ENCODE measurements at places on chromosomes 13 and 19.

- DNase-seq, result no peak
These were observed 7.4 kb downstream of the SLC35E1 start for GRCh38 chr19:16564842-16565241.

- DNase-seq, result no peak
These were observed 49.9 kb downstream of the SMAD9 start for GRCh38 chr13:36870050-36870692.

DNA sequence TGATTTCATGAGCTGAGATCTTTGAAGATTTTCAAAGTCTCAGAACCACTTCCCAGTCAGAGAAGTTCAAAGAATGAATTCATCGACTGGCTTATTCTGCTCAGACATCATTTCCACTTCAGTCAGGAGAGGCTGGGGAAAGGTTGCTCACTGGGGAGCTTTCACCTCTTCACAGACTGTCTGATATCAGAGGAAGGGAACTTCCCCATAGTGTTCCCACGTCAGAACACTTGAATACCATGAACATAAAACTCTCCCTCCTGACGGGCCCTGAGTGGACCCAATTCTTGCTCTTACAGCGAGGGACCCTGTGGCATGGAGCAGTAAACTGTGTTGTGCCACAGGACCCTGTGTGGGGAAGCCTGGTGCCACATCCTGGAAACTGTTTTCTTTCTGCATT, 492.6 kb downstream of the COG6 start:
- DNase-seq, result no peak

- DNase-seq, result no peak
These were observed 120.1 kb downstream of the DNAJC3 start for GRCh38 chr13:95797016-95797415.

- DNase-seq, result no peak
These were observed 2.6 kb upstream of the MCEMP1 start for GRCh38 chr19:7674010-7675005.

- no peak for DNase-seq
These were observed 9.9 kb upstream of the FUT5 start for GRCh38 chr19:5880196-5880595.

DNA sequence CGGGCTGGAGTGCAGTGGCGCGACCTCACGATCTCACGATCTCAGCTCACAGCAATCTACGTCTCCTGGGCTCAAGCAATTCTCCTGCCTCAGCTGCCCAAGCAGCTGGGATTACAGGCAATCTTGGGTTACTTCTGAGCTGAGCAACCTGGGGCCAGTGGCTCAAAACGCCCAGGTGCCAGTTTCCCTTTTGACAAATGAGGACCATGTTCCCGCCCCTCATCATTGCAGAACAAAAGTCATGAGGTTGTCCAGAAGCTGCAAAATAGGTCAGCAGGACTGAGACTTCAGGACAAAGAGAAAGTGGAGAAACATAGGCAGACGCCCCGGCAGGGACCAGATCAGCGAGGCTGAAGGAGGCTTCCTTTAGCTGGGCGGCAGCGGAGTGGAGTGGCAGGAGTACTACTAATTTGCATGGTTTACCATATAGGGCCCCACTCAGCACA, 3.3 kb upstream of the ADGRE5 start:
- DNase-seq, result no peak

DNA sequence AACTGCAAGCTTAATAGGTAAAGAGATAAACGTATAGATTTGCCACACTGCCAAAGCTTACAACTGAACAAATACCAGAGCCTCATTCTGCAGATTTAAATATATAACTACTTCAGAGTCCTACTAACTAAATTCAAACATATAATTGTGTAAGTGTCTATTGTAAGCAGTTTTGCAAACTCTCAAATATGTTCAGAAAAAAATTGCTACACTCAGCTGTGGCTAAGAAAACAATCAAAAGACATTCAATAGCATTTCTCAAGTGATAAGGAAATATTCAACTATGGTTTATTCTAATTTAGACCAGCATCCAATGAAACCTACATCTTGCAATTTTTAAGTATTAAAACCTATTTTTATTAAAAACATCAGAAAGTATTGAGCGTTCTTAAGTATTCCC, 202.4 kb downstream of the KCTD12 start:
- DNase-seq, result no peak

DNA sequence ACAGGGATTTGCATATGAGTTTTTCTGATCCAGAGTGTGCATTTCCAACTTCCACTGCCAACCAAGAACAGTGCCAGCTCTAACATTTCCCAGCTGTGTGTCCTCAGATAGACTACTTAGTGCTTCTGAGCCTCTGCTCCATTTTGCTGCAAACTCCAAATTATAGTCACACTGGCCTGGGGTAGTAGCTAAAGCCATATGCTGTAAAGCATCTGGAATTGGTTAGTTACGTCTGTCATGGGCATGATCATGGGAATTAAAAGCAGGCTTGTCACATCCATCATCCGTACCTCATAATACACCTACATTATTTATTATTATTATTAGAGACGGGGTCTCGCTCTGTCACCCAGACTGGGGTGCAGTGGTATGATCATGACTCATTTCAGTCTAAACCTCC, 7.1 kb downstream of the ELAVL3 start:
- DNase-seq, result no peak

DNA sequence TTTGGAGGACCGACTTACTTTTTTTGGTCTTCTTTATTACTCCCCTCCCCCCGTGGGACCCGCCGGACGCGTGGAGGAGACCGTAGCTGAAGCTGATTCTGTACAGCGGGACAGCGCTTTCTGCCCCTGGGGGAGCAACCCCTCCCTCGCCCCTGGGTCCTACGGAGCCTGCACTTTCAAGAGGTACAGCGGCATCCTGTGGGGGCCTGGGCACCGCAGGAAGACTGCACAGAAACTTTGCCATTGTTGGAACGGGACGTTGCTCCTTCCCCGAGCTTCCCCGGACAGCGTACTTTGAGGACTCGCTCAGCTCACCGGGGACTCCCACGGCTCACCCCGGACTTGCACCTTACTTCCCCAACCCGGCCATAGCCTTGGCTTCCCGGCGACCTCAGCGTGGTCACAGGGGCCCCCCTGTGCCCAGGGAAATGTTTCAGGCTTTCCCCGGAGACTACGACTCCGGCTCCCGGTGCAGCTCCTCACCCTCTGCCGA, 409 bp downstream of the FOSB start:
- DNase-seq, result no peak

DNA sequence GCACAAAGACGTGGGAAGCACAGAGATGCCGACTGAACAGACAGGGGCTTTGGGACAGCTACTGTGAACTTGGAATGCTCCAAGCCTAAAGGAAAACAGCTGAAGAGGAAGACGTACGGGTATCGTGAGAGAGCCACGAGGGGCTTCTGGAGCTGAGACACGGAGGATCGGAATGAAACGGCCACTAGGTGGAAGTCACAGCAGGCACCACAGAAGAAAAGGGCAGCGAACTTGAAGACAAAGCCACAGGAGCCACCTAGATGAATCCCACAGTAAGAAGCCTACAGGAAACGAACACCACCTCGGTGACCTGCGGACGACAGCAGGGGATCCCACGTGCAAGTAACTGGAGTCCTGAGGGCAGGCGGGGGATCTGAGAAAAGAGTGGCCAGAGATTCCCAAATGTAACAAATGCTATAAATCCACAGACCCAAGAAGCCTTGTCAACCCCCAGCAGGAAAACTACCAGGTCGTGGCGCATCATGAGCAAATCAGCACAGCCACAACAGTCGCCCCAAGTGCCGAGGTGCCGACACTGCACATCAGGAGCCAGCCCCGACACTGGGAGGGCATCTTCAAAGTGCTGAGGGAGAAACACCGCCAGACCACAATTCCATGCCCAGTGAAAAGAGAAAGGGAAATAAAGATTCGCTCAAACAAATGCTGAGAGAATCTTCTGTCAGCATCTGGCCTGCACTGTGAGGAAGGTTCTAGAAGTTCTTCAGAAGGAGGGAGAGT, 39.3 kb upstream of the ISYNA1 start:
- DNase-seq, result no peak

DNA sequence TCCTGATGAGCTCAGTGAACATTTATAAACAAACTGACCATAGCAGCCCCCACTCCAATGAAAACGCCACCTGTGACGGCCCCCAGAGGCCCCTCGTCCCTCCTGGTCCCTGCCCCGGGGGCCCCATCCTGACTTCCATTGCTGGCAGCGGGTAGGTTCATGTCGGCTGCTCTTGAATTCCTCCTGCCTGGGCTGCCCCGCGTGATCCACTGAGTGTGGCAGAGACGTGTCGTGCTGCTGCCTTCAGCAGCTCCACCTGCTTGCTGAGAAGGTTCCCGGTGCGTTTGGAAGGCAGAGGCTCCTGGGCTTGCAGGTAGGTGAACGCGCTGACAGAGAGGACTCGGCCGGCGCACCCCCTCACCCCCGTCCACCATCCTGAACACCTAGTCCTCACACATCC, 11.6 kb downstream of the C2CD4C start:
- DNase-seq, result no peak

GRCh38 chr13:109226631-109227030, 559.8 kb downstream of the IRS2 start:
- no peak for DNase-seq

GRCh38 chr19:10091370-10091687, 5.2 kb downstream of the SHFL start:
- no peak for DNase-seq

DNA sequence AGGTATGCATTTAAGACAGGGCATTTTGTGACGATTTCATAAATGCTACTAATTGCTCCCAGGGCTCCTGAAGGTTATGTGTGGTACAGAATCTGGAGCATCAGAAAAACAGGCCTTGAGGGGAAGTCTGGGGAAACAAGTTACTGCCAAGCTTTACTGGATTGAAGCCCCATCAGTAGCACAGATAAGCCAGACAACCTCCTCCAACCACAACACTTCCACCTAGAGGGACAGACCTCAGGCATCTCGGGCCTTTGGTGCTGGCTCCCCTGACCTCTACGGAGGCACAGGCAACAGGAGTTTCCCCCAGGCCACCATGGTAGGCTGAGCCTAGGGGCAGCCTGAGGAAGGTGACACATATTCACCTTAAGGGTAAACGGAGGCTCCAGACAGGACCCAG, 54.1 kb downstream of the ABCC4 start:
- DNase-seq, result no peak

DNA sequence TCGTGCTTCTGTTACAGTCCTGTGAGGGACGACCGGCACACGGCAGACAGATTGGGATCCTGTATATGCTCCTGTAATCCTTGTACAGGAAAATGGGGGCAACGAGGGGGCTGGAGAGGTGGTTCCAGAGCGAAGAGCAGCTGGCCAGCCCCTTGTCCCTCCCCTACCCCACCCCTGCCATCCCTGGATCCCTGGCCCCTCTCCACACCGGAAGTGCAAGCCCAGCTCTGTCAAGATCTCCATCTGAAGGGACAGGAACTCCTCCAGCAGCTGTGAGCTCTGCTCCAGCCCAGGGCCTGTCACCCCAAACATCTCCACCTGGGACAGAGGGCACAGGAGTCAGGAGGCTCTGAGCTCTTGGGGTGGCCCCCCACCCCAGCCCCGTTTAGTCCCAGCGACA, 5.5 kb upstream of the CCER2 start:
- no peak for DNase-seq

DNA sequence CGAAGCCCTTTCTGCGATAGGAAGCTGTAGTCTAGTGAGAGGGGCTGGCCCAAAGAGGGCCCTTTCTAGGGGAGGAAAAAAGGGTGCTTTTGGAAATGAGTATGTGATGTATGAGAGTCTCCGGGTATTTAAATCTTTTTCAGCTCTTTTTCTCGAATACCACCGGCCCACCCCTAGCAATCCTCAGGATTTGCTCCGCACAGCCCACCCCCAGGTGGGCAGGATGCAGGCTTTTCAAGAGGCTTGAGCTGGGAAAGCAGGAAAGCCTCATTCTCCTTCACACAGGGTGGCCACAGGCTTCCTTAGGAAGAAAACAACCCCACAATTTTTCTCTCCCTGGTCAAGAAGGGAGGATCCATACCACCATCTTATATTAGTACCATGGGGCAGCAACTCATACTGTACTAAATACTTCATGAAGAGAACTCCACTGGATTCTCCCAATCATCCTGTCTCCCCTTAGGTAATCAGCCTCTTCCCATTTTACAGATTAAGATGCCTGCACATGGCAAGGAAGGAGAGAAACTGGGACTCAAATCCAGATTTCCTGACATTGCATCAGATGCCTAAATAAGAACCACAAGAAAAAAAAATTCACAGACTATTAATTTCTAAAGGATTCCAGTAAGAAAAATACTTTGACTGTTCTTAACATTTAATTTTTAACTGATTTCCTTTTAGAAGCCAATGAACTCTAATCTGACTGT, 84.4 kb downstream of the STK24 start:
- DNase-seq, result no peak

GRCh38 chr13:96551546-96551945, 442.7 kb downstream of the OXGR1 start:
- DNase-seq, result no peak

All from stimulated activated CD8-positive, alpha-beta memory T cell treated with anti-CD3 and anti-CD28 coated beads, Interleukin-12 subunit alpha, Interleukin-12 subunit beta, amount 100 ng/mL, for 4 hours (primary cell).